ENCODE measurements at places on chromosomes 11 and 22. TPM values are rescaled to one million over a fixed set of nuclear protein-coding genes. Genes with fewer than 3 reads are reported as not detected.

The DDX25 gene
- total RNA-seq = not detected

The PHLDA2 gene
- total RNA-seq = 51.2 TPM

The SLC6A5 gene
- not detected for total RNA-seq

The ADAMTS15 gene
- total RNA-seq = 0.05 TPM

The C22orf31 gene
- not detected for total RNA-seq

The HOATZ gene
- not detected for total RNA-seq

The OVOL1 gene
- not detected for total RNA-seq

The SCGB1A1 gene
- total RNA-seq = not detected

The FIBIN gene
- not detected for total RNA-seq
